ENCODE measurements at places on chromosomes 11 and 22. TPM values are rescaled to one million over a fixed set of nuclear protein-coding genes. Genes with fewer than 3 reads are reported as not detected.

GPHA2 gene
- not detected for total RNA-seq

DNA sequence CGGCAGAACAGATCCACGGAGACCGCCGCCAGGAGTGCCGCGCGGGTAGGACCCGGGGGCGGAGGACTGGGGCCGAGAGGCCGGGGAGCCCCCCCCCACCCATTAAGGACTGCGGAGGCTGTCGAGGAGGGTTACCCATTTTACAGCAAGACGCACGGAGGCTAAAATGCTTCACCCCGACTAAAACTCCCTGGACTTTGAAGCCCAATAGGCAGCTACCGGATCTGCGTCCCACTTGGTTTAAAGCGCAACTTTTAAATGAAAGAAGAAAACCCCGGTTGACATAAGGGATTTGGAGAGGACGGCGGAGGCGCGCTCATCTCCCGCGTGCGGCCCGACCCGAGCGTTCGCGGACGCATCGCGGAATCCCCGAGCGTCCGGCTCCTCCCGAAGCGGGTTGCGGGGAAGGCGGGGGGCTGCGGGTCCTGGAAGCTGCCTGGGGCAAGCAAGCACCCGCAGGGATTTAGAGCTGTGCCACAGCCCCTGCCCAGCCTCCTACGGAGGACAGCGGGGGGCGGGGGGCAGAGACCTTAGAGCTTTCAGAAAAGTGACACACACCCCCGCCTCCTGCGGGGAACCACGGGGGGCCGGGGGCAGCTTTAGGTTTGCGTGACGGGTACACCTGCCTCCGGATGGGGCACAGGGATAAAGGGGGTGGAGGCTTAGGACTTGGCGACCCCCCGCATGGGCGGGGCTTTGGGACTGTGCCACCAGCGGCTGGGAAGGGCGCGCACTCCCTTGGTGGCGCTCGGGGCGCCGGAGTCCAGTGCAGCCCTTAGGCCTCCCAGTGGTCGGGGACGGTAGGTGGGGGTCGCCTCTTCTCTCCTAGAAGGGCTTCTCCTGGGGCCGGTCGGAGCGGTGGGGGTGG, 760 bp upstream of the CELSR1 start:
- H3K36me3 ChIP-seq = no peaks in the 10 kb centered on the region
- H3K27ac ChIP-seq = no peak overlapping the region
- no peaks in the 10 kb centered on the region for H3K4me1 ChIP-seq
- peak overlapping the region; percentile 14 for H3K4me3 ChIP-seq

GRCh38 chr22:27443306-27443705, 358.2 kb downstream of the MN1 start:
- peaks cover 11% of the 10 kb centered on the region for H3K27me3 ChIP-seq
- no peak for DNase-seq
- no peak overlapping the region for H3K4me3 ChIP-seq
- no peak overlapping the region for H3K27ac ChIP-seq
- H3K4me1 ChIP-seq = no peaks in the 10 kb centered on the region
- no peaks in the 10 kb centered on the region for H3K36me3 ChIP-seq

DNA sequence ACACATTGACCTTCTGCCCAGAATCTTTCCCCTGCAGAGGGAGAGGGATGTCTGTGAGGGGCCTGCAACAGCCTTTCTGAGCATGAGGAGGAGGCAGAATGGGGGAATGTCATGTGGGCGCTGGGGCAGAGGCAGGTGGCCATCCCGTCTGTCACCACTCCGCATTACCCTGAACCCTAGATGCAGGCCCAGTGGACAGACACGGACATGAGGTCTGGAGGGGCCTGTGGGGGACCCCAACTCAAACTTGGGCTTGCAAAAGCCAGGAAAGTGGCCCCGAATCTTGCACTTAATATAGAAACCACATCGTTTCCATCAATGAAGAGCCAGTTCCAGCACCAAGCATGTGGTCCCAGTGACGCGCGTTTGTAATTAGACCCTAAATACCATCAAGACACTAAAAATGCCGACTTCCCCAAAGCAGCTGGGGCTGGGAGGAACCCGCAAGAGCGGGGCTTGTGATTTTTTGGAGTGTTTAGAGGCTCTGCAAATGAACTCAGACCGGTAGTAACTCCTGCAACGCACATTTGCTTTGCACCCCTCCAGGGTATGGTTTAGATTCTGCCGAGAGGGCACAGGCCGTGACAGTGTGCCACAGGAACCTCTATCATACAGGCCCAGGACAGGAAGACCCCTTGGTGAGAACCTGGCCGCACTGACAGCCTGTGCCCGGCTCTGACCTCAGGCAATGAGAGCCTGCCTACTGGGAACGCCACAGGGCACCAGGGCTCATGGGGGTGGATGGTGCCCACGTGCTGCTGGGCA, 109.3 kb downstream of the CTTN start:
- DNase-seq = no peak
- no peaks in the 10 kb centered on the region for H3K27me3 ChIP-seq
- H3K27ac ChIP-seq = no peak overlapping the region
- no peaks in the 10 kb centered on the region for H3K36me3 ChIP-seq

GRCh38 chr22:49849161-49850020, 4.3 kb upstream of the ZBED4 start:
- no peak for DNase-seq
- no peak overlapping the region for H3K27ac ChIP-seq
- H3K4me1 ChIP-seq = no peaks in the 10 kb centered on the region
- H3K27me3 ChIP-seq = peaks cover 45% of the 10 kb centered on the region

- H3K4me3 ChIP-seq = no peak overlapping the region
- no peak overlapping the region for H3K27ac ChIP-seq
- no peaks in the 10 kb centered on the region for H3K27me3 ChIP-seq
These were observed 33.9 kb downstream of the CNTF start for GRCh38 chr11:58656348-58656747.

- DNase-seq = no peak
- peak overlapping the region; percentile 54 for H3K27ac ChIP-seq
- H3K4me1 ChIP-seq = no peaks in the 10 kb centered on the region
- H3K27me3 ChIP-seq = no peaks in the 10 kb centered on the region
These were observed 28.1 kb downstream of the DRD4 start for GRCh38 chr11:665062-665703.

C1QTNF4 gene
- total RNA-seq = under 0.01 TPM

DNA sequence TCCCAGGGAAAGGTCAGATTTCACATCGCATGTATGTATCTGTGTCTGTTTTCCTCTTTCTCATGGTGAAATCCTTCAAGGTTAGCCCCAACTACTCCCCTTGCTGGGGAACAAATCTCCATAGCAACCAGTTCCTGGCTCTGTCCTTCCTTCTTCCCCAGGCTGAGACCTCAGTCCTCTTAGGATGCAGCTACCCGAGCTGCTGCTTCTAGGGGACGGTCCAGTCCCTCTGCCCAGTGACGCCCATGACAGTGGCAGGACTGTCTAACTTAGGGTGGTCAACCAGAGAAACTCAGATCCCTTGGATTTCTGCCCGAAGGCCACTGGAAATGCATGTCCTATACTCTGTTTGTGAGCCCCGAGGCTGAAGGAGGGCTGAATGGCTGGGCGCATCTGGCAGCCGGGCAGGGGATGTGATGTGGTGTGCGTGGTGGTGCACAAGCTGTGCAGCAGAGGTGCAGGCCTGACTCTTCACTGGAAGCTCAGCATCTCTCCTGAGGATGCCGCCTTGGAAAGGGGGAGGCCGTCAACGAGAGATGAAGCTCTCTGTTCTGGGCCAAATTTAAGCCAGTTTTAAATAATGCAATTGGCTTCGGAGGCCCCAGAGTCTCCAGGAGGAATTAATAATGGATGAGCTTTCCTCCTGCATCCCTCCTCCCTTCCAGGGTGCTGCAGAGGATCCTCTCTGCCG, 118.7 kb upstream of the B3GAT1 start:
- DNase-seq = no peak
- no peak overlapping the region for H3K4me3 ChIP-seq
- H3K27me3 ChIP-seq = no peaks in the 10 kb centered on the region

- no peak overlapping the region for H3K4me3 ChIP-seq
- H3K4me1 ChIP-seq = no peaks in the 10 kb centered on the region
- no peak overlapping the region for H3K27ac ChIP-seq
- no peaks in the 10 kb centered on the region for H3K27me3 ChIP-seq
- no peaks in the 10 kb centered on the region for H3K36me3 ChIP-seq
These were observed 13.6 kb upstream of the RAB3IL1 start for GRCh38 chr11:61930933-61931332.

DNA sequence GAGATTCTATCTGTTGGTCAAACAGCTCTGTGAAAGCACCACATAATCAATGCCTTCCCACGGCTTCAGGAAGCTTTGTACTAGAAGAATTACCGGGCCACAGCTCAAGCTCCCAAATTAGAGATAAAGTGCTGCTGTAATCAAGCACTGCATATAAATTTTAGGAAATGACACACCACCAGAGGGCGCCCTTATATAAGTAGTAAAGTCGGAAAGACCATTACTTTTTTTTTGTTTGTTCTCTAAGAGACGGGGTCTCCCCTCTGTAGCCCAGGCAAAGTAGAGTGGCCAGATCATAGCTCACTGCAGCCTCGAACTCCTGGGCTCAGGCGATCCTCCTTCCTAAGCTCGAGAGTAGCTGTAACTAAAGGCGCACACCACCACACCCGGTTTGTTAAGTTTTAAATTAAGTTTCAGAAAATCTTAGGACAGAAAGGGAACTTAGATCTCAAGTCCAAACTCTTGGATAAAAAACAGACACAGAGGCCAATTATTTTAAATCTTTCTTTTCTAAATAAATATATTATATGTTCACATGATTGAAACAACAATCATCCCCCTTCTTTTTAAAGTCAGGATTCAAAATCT, 32.6 kb downstream of the PRCP start:
- DNase-seq = peak; percentile 65
- H3K4me3 ChIP-seq = peak overlapping the region; percentile 30
- no peaks in the 10 kb centered on the region for H3K27me3 ChIP-seq
- H3K27ac ChIP-seq = no peak overlapping the region

ANO1 gene
- 0.26 TPM for total RNA-seq

DNA sequence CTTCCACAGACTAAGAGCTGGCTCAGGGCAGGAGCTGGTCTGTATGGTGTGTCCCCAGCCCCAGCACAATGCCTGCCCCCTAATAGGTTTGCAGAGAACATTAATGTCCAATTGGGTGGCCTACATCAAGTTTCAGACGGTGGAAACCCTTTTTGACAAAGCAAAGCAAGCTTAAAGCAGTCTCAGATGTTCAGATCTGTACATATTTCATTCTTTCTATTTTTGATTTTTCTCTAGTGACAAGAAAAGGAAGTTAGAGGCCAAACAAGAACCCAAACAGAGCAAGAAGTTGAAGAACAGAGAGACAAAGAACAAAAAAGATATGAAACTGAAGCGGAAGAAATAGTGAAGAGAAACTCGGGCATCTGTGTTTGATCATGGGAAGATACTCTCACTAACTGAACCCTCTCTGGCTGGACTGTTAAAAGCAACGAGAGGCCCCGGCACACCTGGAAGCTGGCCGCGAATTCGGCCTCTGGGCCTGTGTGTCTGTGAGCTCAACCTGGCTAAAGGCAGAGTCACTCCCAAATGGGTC, 40.5 kb downstream of the NAT10 start:
- H3K4me3 ChIP-seq = no peak overlapping the region
- H3K36me3 ChIP-seq = peaks cover 16% of the 10 kb centered on the region
- no peak for DNase-seq

OR52J3 gene
- not detected for total RNA-seq

C22orf23 gene
- 0.17 TPM for total RNA-seq

DNA sequence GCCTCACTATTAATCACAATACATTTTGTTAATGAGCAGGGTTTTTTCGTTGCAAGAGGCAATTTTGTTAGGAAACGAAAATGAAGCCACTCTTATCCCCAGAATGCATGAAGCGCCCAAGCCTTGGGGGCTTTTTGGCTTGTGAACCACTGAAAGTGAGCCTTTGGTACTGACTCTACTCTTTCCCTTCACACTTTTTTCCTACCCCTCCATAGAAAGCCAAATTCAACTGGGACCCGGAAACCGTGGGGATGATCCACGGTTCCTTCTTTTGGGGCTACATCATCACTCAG, 4.8 kb downstream of the SLC17A6 start:
- H3K27ac ChIP-seq = no peak overlapping the region
- no peaks in the 10 kb centered on the region for H3K4me1 ChIP-seq
- no peak for DNase-seq
- no peak overlapping the region for H3K4me3 ChIP-seq
- H3K36me3 ChIP-seq = no peaks in the 10 kb centered on the region
- peaks cover 35% of the 10 kb centered on the region for H3K27me3 ChIP-seq

- H3K27me3 ChIP-seq = peaks cover 3% of the 10 kb centered on the region
- no peaks in the 10 kb centered on the region for H3K36me3 ChIP-seq
- no peaks in the 10 kb centered on the region for H3K4me1 ChIP-seq
These were observed 8.4 kb upstream of the MGAT3 start for GRCh38 chr22:39448205-39449054.

GRCh38 chr11:86743223-86744118, 56.9 kb upstream of the PRSS23 start:
- DNase-seq = peak; percentile 97
- no peak overlapping the region for H3K4me3 ChIP-seq
- peak overlapping the region; percentile 83 for H3K27ac ChIP-seq
- no peaks in the 10 kb centered on the region for H3K27me3 ChIP-seq
- no peaks in the 10 kb centered on the region for H3K36me3 ChIP-seq

BRSK2 gene
- 0.33 TPM for total RNA-seq

ARHGAP8 gene
- 0.17 TPM for total RNA-seq

GRCh38 chr11:17388609-17389210, at the start of gene KCNJ11:
Gene KCNJ11 (minus strand): TSS chr11:17388659. CDS start chr11:17388091, 568 bp downstream.
- H3K36me3 ChIP-seq = no peaks in the 10 kb centered on the region
- DNase-seq = no peak
- H3K4me3 ChIP-seq = no peak within 1 kb of the TSS
- no peak within 1 kb of the TSS for H3K27ac ChIP-seq

GRCh38 chr11:123704341-123704740, 37.1 kb downstream of the ZNF202 start:
- H3K4me1 ChIP-seq = no peaks in the 10 kb centered on the region
- H3K27me3 ChIP-seq = peaks cover 4% of the 10 kb centered on the region
- DNase-seq = no peak
- H3K36me3 ChIP-seq = no peaks in the 10 kb centered on the region
- no peak overlapping the region for H3K27ac ChIP-seq
- H3K4me3 ChIP-seq = no peak overlapping the region

- no peak for DNase-seq
- H3K27ac ChIP-seq = no peak within 1 kb of the TSS
- no peaks in the 10 kb centered on the region for H3K36me3 ChIP-seq
These were observed at the start of gene VSTM5 for GRCh38 chr11:93850594-93851018. Gene VSTM5 (minus strand): TSS chr11:93850618. CDS start chr11:93850502, 116 bp downstream.

DNA sequence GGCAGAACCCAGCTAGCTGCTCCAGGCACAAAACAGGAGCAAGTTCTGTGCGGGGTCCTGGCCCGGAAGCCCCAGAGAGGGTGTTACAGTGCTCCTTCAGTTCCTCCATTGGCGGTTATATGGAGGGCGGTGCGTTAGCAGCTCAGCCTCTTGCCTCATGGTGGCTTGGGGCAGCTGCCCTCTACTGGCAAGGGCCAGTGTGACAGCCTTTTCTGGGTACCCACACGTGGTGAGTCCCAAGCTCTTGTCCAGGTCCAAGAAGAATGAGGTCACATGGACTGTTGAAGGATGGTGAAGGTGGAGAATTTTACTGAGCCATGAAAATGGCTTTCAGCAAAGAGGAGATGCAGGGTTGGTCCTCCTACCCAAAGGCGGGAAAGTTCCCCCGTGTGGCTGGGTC, 100.5 kb downstream of the WT1 start:
- no peak overlapping the region for H3K27ac ChIP-seq
- no peaks in the 10 kb centered on the region for H3K36me3 ChIP-seq
- H3K27me3 ChIP-seq = no peaks in the 10 kb centered on the region
- no peaks in the 10 kb centered on the region for H3K4me1 ChIP-seq

Measured in fibroblast of lung (primary cell).